ENCODE measurements at places on chromosomes 11 and 22. TPM values are rescaled to one million over a fixed set of nuclear protein-coding genes. Genes with fewer than 3 reads are reported as not detected.

- DNase-seq: no peak
Observed at GRCh38 chr11:62444835-62445234, 26.0 kb downstream of the SCGB1A1 start.

DNA sequence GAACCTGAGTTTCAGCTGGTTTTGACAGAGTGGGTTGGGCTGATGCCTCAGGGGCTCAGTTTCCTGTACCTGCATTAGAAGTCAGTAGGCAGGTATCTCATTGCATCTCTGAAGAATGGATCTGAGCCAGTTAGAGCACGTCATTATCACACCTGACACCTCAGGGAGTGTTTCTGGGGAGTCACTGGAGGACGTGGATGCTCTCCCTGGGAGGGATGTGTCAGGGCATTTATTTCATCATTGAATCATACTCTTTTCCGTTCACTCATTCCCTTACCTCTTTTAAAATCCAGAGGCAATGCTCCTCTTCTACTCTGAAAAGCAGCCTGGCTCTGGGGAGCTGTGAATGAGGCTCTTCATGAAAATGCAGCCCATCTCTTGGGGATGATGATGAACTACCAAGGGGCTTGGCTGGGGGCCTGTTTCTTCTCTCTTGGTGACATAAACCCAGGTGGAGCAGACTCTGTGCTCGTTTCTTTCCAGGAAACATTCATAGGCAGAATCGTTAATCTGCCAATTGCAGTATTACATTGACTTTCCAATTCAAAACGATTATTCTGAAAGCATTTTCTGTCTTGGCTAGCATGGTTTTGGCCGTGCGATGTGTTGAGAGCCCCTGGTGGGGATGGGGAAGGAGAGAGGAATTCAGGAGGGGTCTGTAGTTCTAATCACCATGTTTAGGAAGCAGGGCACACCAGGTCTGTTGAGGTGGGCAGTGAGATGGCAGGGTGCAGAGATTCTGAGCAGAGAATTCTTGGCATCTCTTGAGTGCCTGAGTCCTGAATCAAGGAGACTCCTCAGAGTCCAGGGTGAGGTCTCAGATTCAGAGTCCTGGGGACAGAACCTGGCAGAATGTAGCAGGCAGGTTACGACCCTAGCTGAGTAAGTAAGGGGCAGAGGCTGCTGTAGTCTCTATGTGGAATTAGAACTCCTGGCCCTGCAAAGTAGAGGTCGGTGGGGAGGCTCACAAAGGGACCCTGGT is 12.6 kb downstream of the PARVA start:
- no peak for DNase-seq

DNA sequence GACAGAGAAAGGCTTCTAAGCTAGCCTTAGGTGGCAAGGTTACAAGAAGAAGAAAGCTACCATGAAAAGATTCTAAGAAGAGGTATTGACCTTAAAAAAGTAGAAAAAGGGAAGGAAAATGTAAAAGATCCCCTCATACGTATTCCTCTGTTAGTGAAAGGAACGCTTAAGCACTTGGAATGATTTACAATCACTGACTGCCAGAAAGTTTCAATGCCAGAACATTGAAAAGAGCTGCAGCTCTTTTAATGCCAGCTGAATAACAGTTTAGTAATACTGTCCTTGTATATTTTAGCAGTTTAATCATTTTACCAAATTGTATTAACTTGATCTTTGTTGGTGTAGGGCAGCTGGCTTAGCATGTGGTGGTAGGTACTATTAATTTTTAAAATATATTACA is 650.7 kb downstream of the FAM181B start:
- DNase-seq: no peak

DNA sequence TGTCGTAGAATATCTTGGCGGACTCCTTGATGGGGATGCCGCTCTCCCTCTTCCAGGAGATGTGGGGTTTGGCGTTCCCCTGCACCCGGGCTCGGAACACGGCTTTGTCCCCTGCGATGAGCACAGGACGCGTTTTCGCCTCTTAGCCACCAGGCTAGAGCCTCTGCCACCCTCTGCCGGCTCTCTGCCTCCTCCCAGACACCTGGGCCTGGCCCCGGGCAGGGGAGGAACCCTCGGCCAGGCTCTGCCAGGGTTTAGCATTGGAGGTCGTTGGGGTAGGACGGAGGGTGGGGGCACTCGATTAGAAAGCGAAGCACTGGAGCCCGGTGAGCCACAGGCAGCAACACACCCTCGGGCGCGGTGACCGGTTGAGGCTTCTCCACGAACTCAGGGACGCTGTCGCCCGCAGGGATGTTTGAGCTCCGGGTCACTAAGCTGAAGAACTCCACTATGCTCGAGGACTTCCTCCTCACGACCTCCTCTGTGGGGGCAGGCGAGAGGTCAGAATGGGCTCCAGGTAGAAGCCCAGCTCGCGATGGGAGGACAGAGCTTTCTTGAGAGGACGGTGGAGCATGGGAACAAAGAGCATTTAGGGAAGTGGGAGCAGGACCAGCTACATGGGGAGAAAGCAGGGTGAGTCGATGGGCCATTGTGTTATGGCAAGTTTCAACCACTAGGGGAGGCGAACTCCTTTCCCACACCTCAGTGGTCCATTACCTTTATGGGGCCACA is 4.3 kb downstream of the IGSF22 start:
- peak; percentile 55 for DNase-seq

DNA sequence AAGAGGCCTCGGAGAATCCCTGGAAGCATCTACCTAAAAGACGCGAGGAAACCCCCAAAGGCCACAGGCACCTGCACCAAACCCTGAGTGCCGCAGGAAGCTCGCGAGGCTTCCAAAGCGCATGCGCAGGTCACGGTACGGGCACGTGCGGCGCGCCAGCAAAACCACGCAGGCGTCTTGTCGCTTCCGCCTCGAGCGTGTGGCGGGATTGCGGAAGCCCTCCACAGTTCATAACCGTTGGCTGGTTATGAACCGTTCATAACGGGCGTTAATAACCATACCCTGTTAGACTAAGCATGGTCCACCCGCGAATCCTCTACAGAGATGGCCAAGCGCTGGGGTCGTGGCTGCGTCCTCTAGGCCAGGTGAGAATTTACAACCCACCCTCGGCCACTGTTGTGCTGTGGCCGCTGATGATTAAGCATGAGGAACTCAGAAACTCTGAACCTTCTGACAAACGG is 46.4 kb downstream of the MORC2 start:
- peak; percentile 80 for DNase-seq

DNA sequence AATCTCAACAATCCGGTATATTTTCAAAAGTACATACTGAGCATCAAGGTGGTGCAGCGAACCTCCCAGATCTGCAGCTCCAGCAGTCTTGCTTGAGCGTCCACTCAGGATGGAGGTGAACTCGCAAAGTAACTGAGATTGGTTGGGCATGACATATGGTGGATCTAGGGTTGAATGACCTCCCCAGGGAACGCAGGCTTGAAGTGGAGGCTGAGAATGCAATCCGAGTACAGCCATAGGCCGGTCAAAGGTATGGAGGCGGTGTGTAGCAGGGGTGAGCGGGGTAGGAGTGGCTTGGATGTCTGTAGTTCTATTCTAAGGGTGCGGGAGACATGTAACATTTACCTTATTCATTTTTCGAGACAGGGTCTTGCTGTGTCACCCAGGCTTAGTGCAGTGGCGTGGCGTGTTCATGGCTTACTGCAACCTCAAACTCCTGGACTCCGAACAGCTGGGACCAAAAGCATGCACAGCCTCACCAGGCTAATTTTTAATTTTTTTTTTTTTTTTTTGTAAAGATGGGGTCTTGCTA is 631 bp upstream of the C22orf39 start:
- DNase-seq: no peak

DNA sequence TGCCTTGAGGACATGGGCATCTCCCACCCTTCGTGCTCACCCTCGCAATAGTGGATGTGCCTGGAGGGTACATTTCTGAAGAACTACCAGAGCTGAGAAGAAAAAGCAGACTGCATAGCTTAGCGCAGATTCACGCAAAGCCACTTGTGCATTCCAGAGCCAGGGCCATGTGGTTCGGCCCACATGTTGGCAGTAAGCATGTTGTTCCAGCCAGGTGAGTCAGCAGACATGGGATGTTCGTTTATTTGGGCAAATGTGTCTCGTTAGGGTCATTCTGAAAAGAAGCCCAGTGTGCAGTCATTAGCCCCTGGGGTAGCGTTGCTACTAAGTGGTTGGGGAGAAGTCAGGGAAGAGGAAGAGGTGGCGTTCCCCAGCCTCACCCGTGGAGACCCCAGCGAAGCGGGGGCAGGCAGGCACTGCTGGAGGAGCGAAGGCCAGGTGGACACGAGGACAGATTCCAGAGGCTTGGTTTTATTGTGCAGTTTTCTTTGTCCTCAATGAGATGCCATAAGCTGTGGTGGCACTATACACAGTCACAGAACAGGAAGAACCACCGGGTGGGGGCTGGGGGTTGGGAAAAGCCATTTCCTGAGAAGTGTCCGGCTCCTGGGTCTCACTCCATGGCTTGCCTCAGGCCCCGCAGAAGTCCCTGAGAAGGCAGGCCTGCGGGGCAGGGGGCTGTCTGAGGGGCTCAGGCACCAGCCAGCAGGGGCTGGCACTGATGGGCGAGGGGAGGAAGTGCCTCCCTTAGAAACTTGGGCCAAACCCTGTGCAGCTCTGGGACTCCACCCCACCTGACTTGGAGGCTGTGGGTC is 5.0 kb downstream of the THY1 start:
- DNase-seq: no peak

Gene TUT1
- 15.8 TPM for total RNA-seq

DNA sequence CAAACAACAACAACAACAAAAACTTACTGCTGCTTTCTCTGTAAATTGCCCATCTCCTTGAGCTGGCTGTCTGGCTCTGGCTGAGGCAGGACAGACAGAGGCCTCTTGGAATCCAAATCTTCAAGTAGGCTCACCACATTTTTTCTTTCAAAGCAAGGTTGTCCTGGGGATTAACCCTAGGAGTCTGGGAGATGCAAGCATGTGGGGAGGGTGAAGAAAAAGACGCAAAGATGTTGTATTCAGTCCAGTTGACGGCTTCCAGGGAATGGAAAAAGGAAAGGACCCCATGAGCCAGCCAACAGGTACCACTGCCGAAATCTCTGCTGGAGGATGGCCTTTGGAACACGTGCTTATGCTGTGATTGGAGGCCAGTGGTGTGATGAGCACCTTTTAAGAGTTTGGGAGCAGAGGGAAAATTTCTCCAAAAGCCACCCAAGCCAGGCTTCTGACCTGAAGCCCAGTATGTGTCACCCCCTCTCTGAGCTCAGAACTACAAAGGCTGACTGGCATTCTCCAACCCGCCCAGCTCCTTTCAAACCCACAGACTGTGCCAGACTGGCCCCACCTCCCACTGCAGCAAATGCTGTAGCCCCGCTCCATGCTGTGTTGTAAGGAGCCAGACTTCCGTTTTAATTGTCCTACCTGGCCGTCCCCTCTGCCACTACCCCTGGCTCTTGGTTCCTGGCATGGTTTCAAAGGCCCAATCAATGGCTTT is 10.8 kb downstream of the BLID start:
- DNase-seq: no peak

DNA sequence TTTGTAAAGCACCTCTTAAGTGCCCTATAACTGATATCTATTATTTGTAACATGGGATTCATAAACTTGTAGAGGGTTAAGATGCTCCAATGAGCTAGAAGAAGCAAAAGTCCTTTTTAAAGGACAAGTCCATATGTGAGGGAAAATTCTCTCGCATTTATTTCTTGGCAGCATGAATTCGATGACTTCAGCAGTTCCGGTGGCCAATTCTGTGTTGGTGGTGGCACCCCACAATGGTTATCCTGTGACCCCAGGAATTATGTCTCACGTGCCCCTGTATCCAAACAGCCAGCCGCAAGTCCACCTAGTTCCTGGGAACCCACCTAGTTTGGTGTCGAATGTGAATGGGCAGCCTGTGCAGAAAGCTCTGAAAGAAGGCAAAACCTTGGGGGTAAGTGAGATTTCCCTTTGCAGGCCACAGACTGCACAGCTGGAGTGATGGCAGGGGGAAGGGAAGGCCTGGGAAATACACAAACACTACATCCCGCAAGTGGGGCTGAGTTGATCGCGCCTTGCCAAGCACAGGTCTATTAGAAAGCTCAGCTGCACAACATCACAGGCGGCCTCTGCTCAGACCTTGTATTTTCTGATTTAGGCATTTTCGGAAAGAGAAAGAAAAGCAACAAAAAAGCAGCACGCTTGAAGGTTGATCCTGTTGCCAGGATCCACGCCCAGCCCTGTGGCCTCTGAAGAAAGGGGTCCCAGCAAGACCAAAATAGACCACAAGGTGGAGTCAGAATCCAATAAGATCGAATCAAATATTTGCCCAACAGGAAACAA is 1.5 kb downstream of the MS4A8 start:
- DNase-seq: no peak

DNA sequence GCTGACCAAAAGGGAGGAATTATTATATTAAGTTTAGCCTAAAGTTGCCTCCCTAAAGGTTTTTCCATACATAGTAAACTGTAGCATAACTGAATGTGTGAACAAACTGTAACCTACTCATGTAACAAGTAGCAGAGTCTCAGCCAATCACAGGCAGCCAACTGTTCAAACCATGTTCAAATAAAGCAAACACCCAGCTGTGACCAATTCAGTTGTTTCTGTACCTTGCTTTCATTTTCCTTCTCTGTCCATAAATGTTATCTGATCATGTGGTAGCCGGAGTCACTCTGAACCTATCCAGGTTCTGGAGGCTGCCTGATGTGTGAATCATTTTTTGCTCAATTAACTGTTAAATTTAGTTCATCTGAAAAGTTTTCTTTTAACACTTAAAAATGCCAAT is 373.5 kb downstream of the GUCY1A2 start:
- no peak for DNase-seq

Gene TMEM86A
- 11.7 TPM for total RNA-seq

GRCh38 chr22:46612341-46612903 is 7.8 kb upstream of the GRAMD4 start:
- no peak for DNase-seq

DNA sequence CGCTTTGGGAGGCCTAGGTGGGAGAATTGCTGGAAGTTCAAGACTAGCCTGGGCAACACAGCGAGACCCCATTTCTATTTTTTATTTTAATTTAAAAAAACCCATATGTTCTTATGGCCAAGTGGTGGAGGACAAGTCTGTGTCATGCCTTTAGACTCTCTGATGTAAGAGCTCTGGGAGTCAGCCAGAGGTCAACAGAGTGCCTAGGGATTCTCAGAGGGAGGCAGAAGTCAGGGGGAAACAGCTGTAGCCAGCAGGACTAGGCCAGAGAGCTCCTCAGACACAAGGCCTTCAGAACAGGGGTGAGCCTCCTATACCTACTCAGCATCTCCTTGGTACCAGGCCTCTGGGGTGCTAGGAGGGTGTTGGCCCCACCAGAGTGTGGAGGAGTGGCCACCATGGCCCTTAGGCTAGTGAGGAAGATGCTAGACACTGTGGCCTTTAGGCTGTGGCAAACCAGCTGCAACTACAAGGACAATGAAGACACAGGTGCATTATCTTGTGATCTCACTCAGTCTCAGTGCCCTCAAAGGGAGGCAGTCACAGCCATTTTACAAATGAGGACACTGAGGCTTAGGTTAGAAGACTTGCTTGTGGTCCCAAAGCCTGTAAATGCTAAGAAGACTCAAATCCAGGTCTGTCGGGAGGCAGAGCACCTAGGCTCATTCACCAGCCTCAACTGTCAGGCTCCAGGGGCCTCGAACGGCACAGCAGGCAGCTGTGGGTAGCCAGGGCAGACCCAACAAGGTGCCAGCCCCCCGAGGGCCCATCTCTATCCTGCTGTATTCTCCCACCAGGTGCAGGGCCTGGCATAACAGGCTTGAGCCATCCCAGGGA is 5.0 kb downstream of the ZP1 start:
- peak; percentile 35 for DNase-seq

Gene FERMT3
- 92.0 TPM for total RNA-seq

Gene SYCE3
- total RNA-seq: not detected

Gene PRDM10
- 9.5 TPM for total RNA-seq

Gene XKR3
- total RNA-seq: 0.30 TPM
